ENCODE measurements at places on chromosomes 13 and 19. TPM values are rescaled to one million over a fixed set of nuclear protein-coding genes. Genes with fewer than 3 reads are reported as not detected.

The FFAR2 gene
- total RNA-seq = not detected

The TJP3 gene
- total RNA-seq = 0.19 TPM

The ZNF90 gene
- not detected for total RNA-seq

The FOSB gene
- 15.8 TPM for total RNA-seq

The CALR3 gene
- not detected for total RNA-seq

The LILRA1 gene
- total RNA-seq = not detected

The DLL3 gene
- 10.4 TPM for total RNA-seq

The IL4I1 gene
- 1.1 TPM for total RNA-seq

The DNAAF3 gene
- 7.2 TPM for total RNA-seq

The ZNF468 gene
- total RNA-seq = 1.1 TPM

The SOX1 gene
- total RNA-seq = not detected

The NTF4 gene
- total RNA-seq = 0.38 TPM

The KIR3DL2 gene
- total RNA-seq = not detected

The ELSPBP1 gene
- not detected for total RNA-seq

The B3GNT3 gene
- total RNA-seq = 4.2 TPM

The WDR87 gene
- not detected for total RNA-seq

The CCNA1 gene
- 0.54 TPM for total RNA-seq

The GADD45B gene
- total RNA-seq = 38.6 TPM

The NXNL1 gene
- not detected for total RNA-seq

The TUBB4A gene
- 5.0 TPM for total RNA-seq

The CNN2 gene
- 59.4 TPM for total RNA-seq

The ZNF528 gene
- 0.50 TPM for total RNA-seq

The CYSLTR2 gene
- not detected for total RNA-seq

The KIR2DL1 gene
- total RNA-seq = not detected

The COX7A1 gene
- total RNA-seq = not detected

The SLC25A41 gene
- not detected for total RNA-seq

The TSSK6 gene
- 2.1 TPM for total RNA-seq

The MISP3 gene
- total RNA-seq = 4.2 TPM

The FRY gene
- total RNA-seq = 0.03 TPM

The ZNF835 gene
- total RNA-seq = not detected

The TMPRSS9 gene
- not detected for total RNA-seq

The COL5A3 gene
- total RNA-seq = 3.8 TPM

The LHB gene
- total RNA-seq = not detected

The CLEC17A gene
- total RNA-seq = not detected

The RPL21 gene
- 1,322 TPM for total RNA-seq

The PRR20B gene
- total RNA-seq = not detected

The SYNGR4 gene
- total RNA-seq = 3.3 TPM

The FLT3LG gene
- total RNA-seq = 1.3 TPM

The SIGLEC8 gene
- total RNA-seq = not detected

All from A549 treated with CpdA at 1 μM for 4 hours (cell line).